Activated T-helper 1 cell treated with Interleukin-2 at 50 U/mL for 16 hours (primary cell): ENCODE measurements at places on chromosomes 3 and 15.

DNA sequence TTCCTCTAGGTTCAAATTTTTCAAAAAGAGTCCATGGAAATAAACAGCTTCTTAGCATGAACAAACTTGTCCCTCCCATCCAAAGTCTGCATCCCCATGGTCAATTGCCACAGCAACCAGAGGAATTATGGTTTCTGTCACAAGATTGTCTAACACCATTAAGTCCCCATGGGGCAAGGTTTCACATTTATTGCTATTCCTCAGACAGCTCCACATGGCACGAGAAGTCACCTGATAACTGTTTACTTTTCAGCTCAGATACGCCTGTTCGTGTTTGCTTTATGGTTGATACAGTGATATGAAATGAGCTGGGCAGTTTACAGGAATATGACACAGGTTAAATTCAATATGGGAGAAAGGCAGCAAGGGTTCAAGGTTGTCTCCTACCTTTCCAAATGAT, 37.9 kb upstream of the MUC13 start:
- DNase-seq, result no peak

GRCh38 chr15:78048628-78048920, 28.9 kb downstream of the TBC1D2B start:
- no peak for DNase-seq

DNA sequence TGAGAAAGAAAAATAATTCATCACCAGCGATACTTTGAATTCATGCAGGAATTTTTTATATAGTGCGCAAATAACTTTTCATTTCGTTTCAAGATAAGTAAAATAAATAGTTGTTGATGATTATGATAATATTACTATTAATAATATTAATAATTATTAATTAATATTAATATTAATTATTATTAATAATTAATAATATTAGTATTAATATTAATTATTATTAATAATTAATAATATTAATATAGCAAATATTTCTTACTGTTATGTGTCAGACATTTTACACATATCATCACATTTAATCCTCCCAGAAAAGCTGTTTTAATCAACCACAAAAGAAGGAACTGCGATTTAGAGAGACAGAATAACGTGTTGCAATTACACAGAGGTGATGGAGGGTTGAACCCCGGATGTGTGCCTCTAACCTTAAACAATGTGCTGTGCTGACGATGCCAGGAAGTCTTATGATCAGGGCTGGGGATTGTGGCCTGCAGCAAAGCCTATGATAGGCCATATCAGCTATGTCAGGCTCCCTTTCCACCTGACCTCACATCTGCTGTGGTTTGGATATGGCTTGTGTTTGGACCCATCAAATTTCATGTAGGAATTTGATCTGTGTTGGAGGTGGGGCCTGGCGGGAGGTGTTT, 263.5 kb upstream of the NR2F2 start:
- no peak for DNase-seq

- DNase-seq, result no peak
Measured at GRCh38 chr3:160869825-160870224, 113.8 kb downstream of the PPM1L start.

DNA sequence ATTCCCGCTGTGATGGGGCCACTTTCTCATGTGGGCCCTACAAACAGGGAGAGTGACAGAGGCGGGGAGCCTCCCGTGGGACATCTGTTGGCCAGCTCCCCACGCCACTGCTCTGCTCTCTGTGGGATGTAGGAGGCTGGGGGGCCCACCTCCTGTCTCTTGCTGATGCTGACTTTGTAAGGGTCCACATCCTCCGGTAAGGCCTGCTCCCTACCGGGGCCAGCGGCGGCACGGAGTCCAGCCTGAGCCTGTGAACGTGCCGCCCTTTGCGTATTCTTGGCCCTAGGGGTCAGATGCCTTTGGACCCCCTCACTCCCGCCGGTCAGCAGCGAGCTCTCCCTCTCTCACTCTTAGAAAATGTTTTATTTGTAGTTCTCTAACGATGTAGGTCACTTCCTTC, 153.2 kb downstream of the LRRC28 start:
- no peak for DNase-seq

DNA sequence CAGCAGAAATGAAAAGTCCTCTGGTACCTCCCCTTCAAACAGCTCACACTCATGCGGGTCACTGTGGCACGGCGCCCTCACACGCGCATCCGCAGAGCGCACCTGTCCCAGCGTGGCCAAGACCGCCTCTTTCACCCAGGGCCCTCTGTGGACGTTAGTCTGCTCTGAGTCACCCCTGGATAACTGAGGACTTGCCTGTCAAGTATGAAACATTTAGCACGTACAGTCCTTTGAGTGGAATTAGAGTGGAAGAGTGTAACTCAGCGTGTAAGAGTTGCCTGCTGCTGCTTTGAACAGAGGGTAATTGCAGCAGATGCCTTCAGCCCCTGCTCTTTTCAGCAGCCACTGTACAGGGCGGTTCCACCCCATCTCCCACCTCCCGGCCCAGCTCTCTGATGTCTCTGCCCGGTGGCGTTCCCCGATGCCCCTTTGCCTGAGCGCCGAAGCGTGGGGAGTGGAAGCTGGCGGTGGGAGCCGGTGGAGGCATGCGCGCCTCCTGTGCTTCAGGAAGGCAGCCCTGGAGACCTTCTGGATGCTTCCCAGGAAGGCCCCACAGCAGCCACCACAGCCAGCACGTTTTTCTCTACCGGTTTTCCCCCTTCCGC, 23.0 kb downstream of the CPN2 start:
- no peak for DNase-seq

GRCh38 chr15:46315434-46315833, 680.6 kb downstream of the SQOR start:
- no peak for DNase-seq
